Small intestine (tissue), 16 donors: ENCODE measurements at places on chromosomes 4 and X.

DNA sequence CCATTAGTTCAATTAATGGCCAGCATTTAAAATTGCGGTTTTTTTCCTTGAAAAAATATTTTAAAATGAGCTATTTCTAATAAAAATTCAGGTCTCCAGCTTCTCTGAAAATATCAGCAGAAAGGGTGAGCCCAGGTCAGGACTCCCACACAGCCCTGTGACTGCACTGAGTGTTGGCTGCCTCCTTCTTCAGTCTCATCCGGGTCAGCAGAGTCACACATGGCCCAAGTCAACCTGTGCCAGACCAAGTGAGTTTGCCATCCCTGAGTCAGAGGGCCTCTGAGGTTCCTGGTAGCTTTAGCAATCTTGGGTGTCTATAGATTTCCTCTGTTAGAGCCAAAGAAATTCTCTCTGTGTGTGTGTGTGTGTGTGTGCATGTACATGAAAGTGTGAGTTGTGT is 22.1 kb upstream of the MSX1 start:
- DNase-seq, result no peak

DNA sequence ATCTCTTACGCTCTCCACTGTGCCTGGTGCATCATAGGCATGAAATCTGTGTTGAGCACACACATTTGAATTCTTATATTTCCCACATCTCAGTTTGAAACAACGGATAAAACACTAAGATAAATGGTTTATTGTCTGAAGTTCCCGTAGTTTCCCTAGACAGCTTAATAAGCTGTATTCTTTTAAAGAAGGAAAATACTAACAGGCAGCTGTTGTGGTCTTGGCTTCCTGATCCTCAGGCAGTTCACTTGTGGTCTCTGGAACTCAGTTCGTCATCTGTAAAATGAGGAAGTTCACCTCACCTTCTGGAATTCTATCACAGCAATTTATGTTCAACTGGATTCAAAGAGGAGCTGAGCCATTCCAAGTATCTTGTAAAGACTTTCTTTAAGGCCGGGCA is 1805.6 kb upstream of the TENM3 start:
- DNase-seq, result no peak

- DNase-seq, result no peak
These were observed 27.7 kb downstream of the METTL14 start for GRCh38 chr4:118712872-118713271.

DNA sequence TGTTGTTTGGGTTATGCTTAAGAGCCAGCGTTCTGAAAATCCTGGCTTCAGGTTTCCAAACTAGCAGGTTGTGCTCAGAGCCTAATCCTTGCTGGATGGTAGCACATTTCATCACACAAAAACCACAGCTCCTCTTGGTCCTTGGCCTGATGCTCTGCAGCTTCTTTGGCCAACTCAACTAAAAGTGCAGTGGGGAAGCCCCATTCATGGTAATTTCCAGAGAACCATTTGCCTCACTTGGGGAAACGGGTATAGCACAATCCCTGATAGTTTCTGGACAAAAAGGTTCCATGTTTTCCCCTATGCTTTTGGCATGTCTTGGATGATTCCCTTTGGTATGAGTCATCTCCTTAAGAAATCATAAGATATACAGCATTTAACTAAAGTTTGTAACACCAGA is 78.7 kb downstream of the SYNPO2 start:
- no peak for DNase-seq

- DNase-seq, result no peak
These were observed 94.5 kb upstream of the DHRSX start for GRCh38 chrX:2595258-2595657.

DNA sequence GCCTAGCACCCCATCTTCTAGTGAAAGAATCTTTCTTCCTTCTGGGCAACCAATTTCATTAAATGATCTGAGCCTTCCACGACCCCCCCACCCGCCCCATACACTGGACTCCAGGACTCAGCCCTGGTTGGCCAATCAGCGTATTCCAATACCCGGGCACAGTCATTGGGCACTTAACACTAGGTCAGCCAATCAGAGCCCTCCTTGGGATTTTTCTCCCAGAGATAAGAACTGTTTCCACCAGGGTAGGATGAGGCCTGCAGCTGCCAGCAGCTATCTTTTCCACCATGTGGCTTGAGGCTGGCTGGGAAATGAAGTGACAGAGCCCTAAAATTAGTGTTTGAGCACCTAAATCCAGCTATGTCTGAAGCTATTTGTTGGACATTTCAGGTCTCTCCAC is 418.8 kb downstream of the BCOR start:
- DNase-seq, result no peak
